Kidney (tissue), 22 donors: ENCODE measurements at places on chromosomes 3 and 15. TPM values are rescaled to one million over a fixed set of nuclear protein-coding genes. Genes with fewer than 3 reads are reported as not detected.

Gene C3orf20
- total RNA-seq, result 0.16 TPM

Gene ITIH4
- 15.4 TPM for total RNA-seq

Gene LDHAL6B
- total RNA-seq, result not detected

Gene CCR3
- not detected for total RNA-seq

Gene WWTR1
- total RNA-seq, result 117 TPM

Gene AMIGO3
- not detected for total RNA-seq

Gene DUOXA1
- 1.4 TPM for total RNA-seq

Gene KCNMB3
- 3.7 TPM for total RNA-seq

Gene ATP10A
- total RNA-seq, result 6.8 TPM

DNA sequence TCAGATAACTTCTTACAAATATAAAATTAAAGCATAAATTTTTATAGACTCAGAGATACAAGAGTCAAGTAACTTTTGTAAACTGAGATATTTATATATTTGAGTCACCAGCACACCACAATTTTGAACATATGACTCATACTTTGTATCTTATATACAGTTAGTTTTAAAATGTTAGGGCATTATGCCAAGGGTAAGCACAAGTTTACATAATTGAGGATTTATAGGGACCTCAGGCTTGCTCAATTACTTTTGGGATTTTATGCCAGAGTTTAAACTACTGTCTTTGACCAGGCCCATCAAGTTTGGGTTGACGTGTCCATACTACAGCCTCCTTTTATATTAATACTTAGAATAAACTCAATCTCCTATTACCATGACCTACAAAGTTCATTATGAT lies 7.4 kb upstream of the FGF7 start:
- no peak overlapping the region for H3K4me3 ChIP-seq
- H3K36me3 ChIP-seq, result no peaks in the 10 kb centered on the region
- DNase-seq, result no peak
- H3K4me1 ChIP-seq, result no peaks in the 10 kb centered on the region

GRCh38 chr15:93088200-93088980 lies 621 bp downstream of the RGMA start:
- no peaks in the 10 kb centered on the region for H3K36me3 ChIP-seq
- H3K4me1 ChIP-seq, result peaks cover 2% of the 10 kb centered on the region
- DNase-seq, result peak; percentile 73

GRCh38 chr3:108073764-108074431 lies 16.9 kb downstream of the CD47 start:
- no peaks in the 10 kb centered on the region for H3K36me3 ChIP-seq
- H3K4me3 ChIP-seq, result no peak overlapping the region
- no peak overlapping the region for H3K27ac ChIP-seq
- H3K4me1 ChIP-seq, result no peaks in the 10 kb centered on the region
- no peak for DNase-seq

DNA sequence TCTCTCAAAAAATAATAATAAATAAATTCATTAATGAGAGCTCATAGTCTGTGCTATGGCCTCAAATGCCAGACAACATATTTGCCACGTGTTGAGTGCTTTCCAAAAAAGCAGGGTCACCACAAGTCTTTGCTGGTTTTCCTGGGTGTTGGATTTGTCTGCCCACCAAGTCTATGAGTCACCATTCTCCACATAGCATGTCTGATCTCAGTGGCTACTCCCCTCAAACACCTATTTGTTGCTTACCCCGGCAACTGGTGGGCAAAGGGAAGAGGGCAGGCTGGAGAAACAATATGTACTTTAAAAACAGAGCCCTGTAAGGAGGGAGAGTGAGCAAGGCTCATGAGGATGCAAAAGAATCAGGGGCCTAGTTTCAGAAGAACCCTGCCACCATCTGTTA lies 120.0 kb upstream of the ARRDC4 start:
- H3K4me1 ChIP-seq, result no peaks in the 10 kb centered on the region
- H3K4me3 ChIP-seq, result no peak overlapping the region
- DNase-seq, result no peak
- no peaks in the 10 kb centered on the region for H3K36me3 ChIP-seq

DNA sequence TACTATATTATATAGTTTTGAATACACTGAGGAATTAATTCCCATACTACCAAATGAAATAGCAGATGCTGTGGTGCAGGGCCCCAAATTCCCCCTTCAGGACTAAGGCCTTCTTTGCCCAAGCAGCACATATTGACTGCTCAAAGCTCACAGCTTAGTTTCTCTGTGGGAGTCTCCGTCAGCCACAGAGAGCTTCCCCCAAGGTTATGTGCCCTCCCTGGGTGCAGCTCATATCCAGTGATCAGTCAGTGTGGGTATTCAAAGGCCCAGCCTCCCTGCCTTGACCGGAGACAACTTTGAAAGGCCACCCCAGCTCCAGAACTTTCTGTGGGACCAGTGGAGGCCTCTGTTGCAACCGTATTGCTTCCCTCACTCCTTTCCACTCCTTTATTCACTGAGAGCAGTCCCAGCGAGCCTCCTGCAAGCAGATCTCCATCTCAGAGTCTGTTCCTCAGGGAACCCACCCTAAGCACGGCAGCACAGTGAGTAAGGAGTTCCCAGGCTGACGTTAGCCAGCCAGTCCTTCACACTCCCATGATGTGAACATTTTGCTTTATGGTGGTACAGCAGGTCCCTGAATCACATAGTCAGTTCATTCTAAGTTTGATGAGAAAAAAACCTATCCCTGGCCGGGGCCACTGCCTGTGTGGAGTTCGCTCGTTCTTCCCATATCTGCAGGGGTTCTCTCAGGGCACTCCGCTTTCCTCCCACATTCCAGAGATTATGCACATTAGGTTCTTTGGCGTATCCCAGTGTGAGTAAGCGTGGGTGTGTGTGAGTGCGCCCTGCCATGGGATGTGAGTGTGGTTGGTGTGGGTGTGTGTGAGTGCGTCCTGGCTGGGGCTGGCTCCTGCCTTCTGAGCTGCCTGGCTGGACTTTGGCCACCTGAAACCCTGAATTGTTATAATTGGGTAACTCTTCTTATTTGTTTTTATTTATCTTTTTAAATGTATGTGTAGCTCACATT lies 64.4 kb upstream of the PPARG start:
- no peak overlapping the region for H3K4me3 ChIP-seq
- H3K27me3 ChIP-seq, result no peaks in the 10 kb centered on the region
- DNase-seq, result peak; percentile 41
- no peak overlapping the region for H3K27ac ChIP-seq
- no peaks in the 10 kb centered on the region for H3K4me1 ChIP-seq

GRCh38 chr3:184648636-184649035 lies 63.2 kb downstream of the MAGEF1 start:
- H3K36me3 ChIP-seq, result no peaks in the 10 kb centered on the region
- no peaks in the 10 kb centered on the region for H3K4me1 ChIP-seq
- H3K4me3 ChIP-seq, result no peak overlapping the region
- no peaks in the 10 kb centered on the region for H3K27me3 ChIP-seq
- H3K27ac ChIP-seq, result no peak overlapping the region

DNA sequence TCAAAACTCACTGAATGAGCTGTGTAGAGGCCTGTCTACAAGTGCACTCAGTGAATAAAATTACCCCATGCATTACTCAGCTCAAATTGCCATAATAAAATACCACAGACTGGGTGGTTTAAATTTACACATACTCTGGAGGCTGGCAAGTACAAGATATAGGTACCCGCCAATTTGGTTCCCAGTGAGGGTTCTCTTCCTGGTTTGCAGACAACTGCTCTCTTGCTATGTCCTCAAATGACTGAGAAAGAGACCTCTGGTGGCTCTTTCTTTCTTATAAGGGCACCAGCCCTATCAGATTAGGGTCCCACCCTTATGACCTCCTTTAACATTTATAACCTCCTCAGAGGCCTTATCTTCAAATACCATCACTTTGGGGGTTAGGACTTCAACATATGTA lies 237.0 kb downstream of the CPNE4 start:
- H3K27ac ChIP-seq, result no peak overlapping the region
- no peak overlapping the region for H3K4me3 ChIP-seq
- no peaks in the 10 kb centered on the region for H3K4me1 ChIP-seq

GRCh38 chr15:39583596-39584265 lies 2.9 kb downstream of the THBS1 start:
- peak overlapping the region; percentile 89 for H3K4me3 ChIP-seq
- peak; percentile 66 for DNase-seq
- no peaks in the 10 kb centered on the region for H3K27me3 ChIP-seq

GRCh38 chr15:100049483-100049882 lies 292.3 kb downstream of the ADAMTS17 start:
- DNase-seq, result no peak
- H3K36me3 ChIP-seq, result no peaks in the 10 kb centered on the region
- H3K27ac ChIP-seq, result no peak overlapping the region
- H3K4me1 ChIP-seq, result no peaks in the 10 kb centered on the region
- H3K4me3 ChIP-seq, result no peak overlapping the region

DNA sequence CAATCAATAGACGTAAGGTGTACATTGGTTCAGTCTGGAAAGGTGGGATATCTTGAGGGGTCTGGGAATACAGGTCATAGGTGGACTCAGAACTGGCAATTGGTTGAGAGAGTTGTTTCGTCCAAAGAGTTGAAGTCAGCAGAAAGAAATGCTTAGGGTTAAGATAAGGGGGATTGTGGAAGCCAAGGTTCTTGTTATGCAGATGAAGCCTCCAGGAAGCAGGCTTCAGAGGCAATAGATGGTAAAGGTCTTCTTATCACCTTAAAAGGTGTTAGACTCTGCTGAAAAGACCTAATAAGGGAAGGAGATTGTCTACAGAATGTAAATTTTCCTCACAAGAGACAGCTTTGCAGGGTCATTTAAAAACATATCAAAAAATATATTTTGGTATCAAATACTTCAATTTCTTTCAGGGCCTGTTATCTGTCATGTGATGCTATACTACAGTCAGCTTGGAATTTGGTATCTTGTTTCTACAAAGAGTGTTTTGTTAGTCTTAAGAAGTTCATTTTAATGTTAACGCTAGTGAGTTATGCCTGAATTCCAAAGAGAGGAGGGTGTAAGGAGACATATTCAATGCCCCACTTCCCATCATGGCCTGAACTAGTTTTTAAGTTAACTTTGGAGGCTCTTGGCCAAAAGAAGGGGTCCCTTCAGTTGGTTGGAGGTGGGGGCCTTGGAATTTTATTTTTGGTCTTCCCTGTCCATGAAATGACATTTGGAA lies 378.2 kb upstream of the ROBO2 start:
- no peak for DNase-seq
- no peak overlapping the region for H3K4me3 ChIP-seq
- no peaks in the 10 kb centered on the region for H3K27me3 ChIP-seq
- no peaks in the 10 kb centered on the region for H3K4me1 ChIP-seq
- no peak overlapping the region for H3K27ac ChIP-seq

- no peak overlapping the region for H3K4me3 ChIP-seq
- no peaks in the 10 kb centered on the region for H3K27me3 ChIP-seq
- H3K36me3 ChIP-seq, result no peaks in the 10 kb centered on the region
- no peak for DNase-seq
- H3K4me1 ChIP-seq, result no peaks in the 10 kb centered on the region
- no peak overlapping the region for H3K27ac ChIP-seq
Measured at GRCh38 chr3:167866331-167866730, 130.8 kb downstream of the SERPINI1 start.

DNA sequence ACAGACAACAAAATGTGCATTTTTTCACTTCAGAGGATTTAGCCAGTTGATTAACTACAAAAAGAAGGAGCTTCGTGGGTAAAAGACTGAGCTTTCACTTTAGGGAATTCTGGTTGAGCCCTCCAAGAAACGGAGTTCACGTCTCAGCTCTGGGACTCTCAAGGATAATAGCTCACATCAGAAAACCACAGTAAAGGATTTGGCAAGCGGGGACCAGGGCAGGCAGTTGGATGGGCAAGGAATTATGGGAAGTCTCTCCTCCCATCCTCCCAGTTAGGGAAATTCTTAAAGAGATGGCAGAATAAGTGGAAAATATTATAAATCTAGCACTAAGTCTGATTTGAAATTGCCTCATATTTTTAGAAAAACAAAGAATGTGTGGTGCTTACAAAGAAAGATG lies 188.3 kb upstream of the EOMES start:
- H3K27ac ChIP-seq, result no peak overlapping the region
- H3K36me3 ChIP-seq, result no peaks in the 10 kb centered on the region
- DNase-seq, result no peak
- no peak overlapping the region for H3K4me3 ChIP-seq
- H3K27me3 ChIP-seq, result no peaks in the 10 kb centered on the region

DNA sequence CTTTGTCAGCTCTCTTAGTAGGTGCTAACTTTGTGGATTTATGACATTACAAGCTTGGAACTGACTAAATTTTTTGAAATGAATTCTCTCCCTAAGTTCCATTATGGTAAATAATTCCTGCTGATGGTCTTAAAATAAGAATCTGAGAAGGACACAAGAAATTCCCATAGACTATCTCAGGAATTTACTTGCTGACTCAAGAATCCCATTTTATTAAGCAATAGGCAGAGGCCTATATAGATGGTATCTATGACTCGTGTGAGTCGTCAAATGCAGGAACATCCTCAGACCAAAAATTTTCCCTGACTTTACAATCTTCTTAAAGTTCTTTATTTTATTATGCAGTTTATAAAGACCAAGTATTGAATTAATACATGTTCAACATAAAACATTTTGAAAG lies 30.7 kb upstream of the CBLB start:
- no peaks in the 10 kb centered on the region for H3K4me1 ChIP-seq
- H3K27me3 ChIP-seq, result no peaks in the 10 kb centered on the region
- H3K36me3 ChIP-seq, result no peaks in the 10 kb centered on the region
- no peak for DNase-seq
- no peak overlapping the region for H3K27ac ChIP-seq

DNA sequence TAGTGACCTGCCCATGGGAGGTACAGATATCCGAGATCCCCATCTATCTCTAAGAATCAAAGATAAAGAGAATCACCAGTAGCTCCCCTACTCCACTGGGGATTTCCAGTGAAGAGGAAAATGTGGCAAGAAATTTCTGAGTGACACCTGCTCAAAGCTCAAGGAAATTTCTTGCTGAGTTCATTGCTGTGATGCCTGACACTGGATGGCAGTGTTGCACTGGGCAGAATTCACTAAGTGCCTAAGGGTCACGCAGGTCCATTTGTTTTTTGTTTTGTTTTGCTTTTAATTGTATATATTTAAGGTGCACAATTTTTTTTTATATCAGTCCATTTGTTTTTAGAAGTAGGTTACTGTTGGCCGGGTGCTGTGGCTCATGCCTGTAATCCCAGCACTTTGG lies 109.5 kb upstream of the KCNAB1 start:
- H3K4me3 ChIP-seq, result no peak overlapping the region
- no peak for DNase-seq
- H3K4me1 ChIP-seq, result no peaks in the 10 kb centered on the region
- no peaks in the 10 kb centered on the region for H3K27me3 ChIP-seq
- H3K36me3 ChIP-seq, result no peaks in the 10 kb centered on the region

DNA sequence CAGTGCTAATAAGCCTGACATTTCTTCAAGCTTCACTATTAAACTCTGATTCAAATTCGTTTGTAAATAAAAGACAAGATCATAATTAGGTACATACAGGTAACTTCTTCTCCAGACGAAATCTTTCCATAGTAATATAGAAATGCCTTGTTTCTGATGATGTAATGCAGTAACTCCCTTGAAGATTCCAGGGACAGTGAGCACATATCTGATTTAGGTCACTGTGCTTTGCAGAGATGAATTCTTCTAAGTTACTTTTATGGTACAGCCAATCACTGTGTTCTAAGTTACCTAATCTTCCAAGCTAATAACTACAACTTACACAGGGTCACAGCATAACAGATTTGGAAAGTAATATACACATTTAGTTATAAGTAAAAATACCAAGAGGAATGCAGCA lies 27.6 kb downstream of the SLC4A7 start:
- H3K4me3 ChIP-seq, result no peak overlapping the region
- no peaks in the 10 kb centered on the region for H3K36me3 ChIP-seq
- H3K27ac ChIP-seq, result no peak overlapping the region
- DNase-seq, result no peak
- peaks cover 3% of the 10 kb centered on the region for H3K4me1 ChIP-seq
- H3K27me3 ChIP-seq, result no peaks in the 10 kb centered on the region
